ENCODE measurements at places on chromosomes 2 and 18.

DNA sequence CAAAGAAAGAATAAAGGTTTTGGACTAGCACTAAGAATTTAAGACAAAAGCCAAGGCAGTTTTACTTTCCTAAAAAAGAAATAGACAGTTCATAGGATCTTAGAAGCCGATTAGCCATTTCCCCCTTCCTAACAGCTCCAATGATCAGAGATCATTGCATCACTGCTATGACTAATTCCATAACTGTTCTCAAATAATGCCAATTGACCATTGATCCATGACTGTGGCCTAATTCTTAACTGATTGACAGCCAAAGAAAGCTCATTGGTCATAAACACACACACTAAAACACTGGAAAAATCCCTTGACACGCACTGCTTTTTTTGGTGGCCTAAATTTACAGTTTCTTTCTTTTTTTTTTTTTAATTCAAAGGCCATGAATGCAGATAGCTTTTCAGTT lies 345.0 kb upstream of the ACVR2A start:
- no peak for DNase-seq

- DNase-seq, result no peak
These were observed 113.1 kb downstream of the ALK start for GRCh38 chr2:29808321-29808720.

GRCh38 chr18:65725251-65726050 lies 25.4 kb upstream of the CDH7 start:
- no peak for DNase-seq

DNA sequence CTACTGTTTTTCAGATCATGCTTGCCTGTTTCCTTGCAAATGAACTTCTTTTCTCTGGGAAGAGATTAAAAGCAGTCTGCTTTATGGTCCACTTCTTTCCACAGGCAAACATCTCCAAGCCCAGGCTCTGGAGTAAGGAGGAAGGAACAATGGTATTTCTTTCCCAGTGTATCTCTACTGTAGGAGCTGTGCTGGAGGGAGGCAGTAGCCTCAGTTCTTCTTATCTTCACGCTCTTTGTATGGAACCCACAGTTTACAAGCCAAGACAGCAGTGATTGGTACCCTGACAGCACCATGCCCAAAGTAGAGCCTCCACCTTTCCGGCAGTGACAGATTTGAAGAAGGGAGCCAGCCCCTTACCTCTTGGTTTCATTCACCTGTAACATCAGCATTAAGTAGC lies 35.2 kb downstream of the SPOPL start:
- no peak for DNase-seq

- no peak for DNase-seq
These were observed 95.1 kb upstream of the KLHL14 start for GRCh38 chr18:32867936-32868335.

DNA sequence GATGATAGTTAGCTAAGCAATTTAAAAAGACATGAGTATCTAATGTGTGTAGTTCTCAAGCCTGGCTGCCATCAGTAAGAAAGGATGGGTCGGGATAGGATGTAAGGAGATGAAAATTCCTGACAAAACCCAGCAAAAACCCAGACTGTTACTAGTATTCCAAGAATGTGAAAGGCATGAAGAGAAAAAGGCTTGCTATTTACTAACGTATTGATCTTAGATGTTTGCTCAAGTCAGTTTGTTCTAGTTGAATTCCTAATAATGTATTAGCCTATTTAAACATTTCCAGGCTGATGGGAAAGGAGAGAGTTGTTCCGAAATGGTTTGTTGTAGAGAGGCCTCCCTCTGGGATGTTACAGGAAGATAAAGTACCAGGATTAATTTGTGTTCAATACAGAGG lies 88.2 kb downstream of the ZNF532 start:
- DNase-seq, result no peak

DNA sequence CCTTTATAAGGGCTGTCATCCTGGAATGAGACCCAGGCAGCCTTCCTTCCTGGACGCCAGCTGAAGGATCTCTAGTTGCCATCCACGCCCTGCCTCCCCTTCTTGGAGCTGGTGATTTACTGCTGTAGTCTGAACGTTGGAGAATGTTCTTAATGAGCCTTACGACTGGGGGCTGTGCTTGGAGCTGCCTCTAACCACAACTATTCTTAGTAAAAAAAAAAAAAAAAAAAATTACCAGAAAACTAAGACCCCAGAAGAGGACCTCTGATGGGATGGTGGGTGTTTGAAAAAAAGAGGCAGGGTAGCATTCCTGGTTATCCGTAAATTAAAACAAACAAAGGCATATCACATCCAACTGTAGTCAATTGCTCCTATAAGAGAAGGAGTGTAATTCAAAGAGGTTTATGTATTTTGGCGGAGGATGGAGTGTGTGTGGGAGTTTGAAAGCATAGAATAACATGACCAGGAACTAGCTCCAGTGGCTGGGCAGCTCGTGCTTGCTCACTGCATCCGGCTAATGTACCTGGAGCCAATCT lies 105.4 kb downstream of the QPCT start:
- DNase-seq, result no peak

DNA sequence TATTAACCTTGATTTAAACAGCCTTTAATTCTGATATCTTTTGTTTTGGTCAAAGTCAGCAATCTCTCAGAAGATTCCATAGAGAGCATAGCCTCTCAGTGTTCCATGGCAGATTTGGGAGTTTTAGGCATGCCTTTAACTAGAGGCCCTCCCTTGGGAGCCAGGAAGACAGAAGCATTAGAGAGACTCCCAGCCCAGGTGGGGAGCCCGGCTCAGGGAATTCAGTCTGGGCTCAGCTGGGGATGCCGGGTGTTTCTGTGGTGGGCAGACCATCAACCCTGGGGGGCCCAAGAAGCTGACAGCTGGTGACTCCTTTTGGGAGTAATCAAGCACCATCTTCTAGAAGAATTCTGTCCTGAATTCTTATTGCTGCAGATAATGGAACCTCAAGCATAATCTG lies 99.7 kb upstream of the CELF4 start:
- no peak for DNase-seq

GRCh38 chr2:240319855-240320203 lies 115.6 kb upstream of the GPC1 start:
- no peak for DNase-seq

DNA sequence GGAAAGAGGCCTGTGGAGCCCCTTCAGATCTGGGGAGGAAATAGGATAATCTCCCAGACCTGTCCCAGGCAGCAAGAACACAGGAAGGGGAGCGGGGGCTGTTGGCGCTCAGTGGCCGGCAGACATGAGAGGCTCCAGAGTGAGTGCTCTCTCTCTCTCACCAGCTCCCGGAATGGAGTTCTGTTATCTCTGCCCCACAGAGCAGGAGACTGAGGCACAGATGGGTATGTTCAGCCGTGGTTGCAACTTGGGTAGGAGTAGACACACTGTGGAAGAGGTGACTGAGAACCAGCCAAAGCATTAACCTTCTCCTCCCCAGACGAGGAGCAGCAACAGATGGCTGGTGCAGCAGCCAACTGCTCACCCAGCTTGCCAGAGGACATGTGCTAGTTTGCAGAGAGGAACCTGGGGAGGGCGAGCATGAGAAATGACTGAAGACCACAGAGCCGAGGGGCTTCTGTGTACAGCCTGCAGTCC lies 82.0 kb downstream of the NRP2 start:
- DNase-seq, result no peak

DNA sequence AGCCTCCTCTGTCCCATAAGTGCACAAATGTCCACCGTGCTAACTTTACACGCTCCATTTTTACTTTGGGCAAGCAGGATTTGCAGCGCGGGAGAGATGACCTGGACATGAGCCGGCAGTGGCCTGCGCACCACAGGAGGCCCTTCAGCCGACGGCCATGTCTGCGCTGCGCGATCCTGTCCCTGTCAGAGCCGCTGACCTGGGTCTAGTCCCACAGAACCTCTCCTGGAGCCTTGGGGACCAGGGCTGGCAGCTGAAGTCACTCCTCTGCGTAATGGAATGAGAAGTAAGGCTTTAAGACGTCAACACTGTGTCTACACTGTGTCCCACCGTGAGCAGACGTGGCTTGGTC lies 29.6 kb downstream of the ADI1 start:
- no peak for DNase-seq

- DNase-seq, result no peak
These were observed 58.9 kb upstream of the CTNNA2 start for GRCh38 chr2:79453918-79454317.

GRCh38 chr18:61209801-61210200 lies 123.4 kb upstream of the CDH20 start:
- DNase-seq, result no peak

Measured in stimulated activated CD4-positive, alpha-beta T cell treated with anti-CD3 and anti-CD28 coated beads, TNF-alpha, amount 100 ng/mL, for 24 hours (primary cell).